ENCODE measurements at places on chromosomes 11 and 22. TPM values are rescaled to one million over a fixed set of nuclear protein-coding genes. Genes with fewer than 3 reads are reported as not detected.

Gene UPK3A
- 0.65 TPM for total RNA-seq

Gene IL18BP
- total RNA-seq, result 3.7 TPM

Gene OR5B17
- not detected for total RNA-seq

Gene GGT1
- total RNA-seq, result 1.5 TPM

Gene ACR
- 0.43 TPM for total RNA-seq

Gene FAT3
- 0.24 TPM for total RNA-seq

Gene SSH3
- 12.1 TPM for total RNA-seq

Gene CRYBB3
- not detected for total RNA-seq

Gene PARVB
- 194 TPM for total RNA-seq

DNA sequence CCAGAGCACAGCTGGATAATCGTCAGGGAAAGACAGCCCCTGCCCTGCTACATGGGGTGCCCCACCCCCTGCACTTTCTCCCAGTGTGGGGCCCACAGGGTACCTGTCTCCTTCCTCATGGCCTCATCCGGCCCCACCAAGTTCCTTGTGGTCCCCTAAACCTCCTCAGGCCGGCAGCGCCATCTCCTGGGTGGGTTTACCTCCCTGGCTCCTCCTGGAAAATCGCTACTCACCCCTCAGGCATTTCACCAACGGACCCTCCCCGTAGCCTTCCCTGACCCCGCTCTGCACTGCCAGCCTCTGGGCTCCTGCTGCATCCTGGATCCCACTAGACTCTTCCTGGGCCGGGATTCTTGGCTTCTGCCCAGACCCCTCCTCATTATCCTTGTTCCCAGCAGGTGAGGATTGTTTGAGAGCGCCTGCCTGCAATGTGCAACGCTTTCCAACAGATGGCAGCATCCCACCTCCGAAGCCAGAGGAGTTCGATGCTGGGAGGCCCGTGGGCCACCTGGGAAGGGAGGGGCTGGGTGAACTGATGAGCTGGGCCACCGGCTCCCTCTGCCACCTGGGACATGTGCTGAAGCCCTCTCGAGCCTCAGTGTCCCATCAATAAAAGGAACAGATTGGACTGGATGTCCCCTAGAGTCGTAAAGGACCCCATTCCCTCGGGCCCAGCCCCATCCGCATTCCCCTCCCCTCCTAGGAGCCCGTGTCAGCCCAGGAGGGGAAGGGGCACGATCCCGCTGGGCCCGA is 44.2 kb upstream of the TTLL12 start:
- DNase-seq, result peak; percentile 64

GRCh38 chr11:95891423-95892170 is 32.3 kb downstream of the MTMR2 start:
- DNase-seq, result no peak

DNA sequence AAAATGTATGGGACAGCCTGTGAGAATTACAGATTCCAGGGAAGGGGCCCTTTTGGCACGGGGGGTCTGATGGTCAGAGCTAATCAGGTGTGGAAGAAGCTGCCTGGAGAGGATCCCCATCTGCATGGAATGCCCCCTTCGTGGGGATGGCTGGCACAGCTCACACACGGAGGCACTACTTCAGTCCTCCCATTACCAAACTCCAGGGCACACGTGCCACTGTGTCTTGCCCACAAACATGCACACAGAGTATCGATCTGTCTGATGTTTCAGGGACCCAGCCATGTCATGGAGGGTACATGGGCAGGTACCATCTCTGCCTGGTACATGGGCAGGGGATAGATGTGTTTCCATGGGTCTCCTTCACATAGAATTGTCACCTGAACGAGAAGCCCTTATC is 14.7 kb downstream of the KCNQ1OT1 start:
- DNase-seq, result peak; percentile 6

- DNase-seq, result no peak
These were observed 7.5 kb downstream of the GNAZ start for GRCh38 chr22:23077627-23078461.

DNA sequence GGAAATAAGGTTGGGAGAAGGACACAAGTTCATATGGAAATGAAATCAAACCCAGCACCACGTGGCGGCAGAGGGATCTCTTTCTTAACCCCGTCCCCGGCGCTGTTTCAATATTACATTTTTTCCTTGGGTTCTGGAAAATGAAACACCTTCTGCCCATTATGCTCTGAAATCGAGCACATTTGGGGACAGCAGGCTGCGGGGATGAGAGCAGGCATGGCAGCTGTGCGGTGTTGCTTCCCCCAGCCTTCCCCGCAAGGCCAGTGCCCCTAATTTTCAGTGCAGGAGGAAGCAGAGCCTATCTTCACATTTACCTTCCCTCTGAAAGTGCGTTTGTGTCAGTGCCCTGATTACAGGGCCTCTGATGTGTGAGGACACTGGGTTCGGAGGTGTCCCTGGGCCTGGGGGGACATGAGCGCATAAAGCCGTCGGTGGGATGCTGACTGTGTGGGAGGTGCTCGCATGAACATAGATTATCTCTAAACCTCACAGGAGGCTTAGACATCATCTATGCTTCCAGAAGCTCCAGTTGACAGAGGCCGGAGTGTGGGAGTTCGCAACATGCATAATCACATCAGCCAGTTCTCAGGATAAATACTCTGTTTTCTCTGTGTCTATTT is 921.3 kb downstream of the BRD1 start:
- no peak for DNase-seq

- DNase-seq, result peak; percentile 26
These were observed 19.8 kb downstream of the MRGPRG start for GRCh38 chr11:3198815-3199214.

DNA sequence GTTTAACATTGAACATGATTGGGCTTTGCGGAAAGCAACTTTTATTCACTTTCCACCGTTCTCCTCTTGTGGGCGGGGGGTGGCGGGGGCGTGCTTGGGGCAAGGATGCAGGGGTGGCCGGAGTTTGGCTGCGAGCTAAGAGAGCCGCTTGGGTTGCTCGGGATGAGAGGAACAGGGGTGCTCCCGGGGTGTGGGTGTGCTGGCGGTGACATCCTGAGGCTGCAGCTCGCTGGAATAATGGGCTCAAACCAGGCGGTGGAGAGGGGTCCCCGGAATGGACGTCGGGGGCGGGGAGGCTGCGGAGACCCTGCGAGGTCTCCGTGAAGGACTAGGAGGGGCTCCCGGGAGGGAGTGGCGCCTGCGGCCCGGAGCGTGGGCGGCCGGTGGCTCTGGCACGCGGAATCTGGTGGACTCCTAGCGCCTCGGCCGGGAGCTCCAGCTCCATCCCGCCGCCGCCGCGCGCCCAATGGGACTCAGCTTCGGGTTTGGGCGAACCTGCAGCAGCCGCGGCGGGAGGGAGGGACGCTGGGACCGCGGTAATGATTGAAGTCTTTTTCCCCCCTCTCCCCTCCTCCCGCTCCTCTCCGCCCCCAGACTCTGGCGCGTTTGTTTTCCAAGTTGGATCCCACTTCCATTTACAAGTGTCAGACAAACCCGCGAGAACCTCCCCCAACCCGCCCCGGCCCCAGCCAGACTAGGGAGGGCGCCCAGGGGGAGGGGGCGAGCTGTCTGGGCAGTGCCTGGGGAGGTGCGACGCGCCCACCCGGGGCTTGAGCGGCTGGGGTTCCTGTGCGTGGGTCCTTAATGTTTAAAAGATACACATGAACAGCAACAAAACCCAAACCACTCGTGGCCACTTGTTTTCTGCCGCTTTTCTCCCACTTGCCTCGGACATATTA is 2.0 kb downstream of the FAT3 start:
- DNase-seq, result no peak

DNA sequence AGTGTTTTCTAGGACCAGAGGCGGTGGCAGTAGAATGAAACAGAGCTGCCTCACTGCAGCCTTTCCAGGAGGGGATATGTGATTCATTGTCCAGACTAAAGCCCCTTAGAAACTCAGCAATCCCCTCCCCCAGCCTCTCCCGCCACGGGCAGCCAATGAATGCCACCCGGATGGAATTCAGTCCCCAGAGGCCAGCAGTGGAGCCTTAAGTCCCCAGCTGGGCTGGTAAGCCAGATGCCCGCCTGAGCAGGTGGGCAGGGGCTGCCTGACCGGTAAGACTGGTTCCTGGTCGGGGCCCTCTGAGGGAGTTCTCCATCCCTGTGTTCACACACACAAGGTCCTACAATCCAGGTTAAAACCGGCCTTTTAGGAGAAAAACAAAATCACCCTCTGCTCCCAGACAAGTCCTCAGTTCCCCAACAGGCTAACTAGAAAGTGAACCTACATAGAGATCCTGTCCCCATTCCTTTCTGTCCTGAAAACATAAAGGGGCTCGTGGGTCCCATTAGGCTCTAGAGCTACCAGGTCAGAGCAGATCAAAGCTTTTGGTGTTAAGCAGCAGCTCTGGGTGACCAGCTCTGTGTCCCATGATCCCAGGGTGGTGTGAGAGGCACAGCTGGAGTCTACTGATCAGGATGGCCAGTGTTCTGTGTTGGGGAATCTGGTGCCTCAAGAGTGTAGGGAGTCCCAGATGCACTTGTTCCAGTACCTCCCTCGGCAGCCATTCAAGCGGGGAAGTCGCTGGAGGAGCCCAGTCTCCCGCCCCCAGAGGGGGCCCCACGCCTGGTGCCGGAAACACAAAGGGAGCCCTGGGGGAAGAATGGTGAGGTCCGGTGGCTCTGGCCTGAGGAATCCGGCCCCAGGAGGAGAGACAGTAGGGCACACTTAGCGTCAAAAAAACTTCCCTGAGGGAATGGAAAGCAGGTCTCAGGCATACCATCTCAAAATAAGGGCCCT is 2.6 kb downstream of the PATZ1 start:
- no peak for DNase-seq

- DNase-seq, result no peak
These were observed 28.8 kb downstream of the TBC1D22A start for GRCh38 chr22:46791201-46791731.

DNA sequence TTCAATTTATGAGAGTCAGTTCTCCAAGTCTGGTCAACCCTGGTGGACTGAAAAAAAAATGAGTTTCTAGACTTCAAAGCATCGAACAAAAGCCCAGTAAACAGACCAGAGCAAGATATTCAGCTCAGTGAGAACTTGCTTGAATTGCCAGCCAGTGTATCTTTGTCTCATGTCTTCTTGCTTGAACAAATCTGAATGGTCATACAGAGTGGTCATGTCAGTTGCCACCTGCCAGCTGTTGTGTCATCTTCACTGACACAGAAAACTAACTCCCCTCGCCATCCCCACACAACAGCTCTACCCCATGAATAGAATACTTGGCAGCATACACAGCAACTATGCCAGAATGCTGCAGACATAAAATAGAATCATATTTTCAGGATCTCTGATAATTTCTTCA is 27.5 kb upstream of the CALCB start:
- DNase-seq, result no peak

DNA sequence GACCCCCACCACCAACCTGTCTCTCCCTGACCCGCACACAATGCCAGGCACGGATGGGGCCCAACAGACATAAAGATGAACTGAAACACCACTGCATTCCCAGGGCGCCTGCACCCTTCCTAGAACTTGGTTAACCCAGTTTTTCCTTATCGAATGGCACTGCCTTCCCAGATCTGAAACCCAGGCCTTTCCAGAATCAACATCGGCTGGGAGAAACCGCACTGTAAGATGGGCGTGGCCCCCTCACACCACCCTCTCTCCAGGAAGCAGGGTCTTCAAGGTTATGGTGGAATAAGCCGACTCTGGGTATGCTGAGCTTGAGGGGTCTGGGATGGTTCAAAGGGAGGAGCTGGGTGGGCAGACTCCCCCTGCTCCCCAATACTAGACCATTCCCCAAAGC is 23.1 kb downstream of the LRFN4 start:
- no peak for DNase-seq

- DNase-seq, result no peak
These were observed 2.4 kb upstream of the RASL10A start for GRCh38 chr22:29317827-29318454.

- no peak for DNase-seq
These were observed 20.4 kb downstream of the MRGPRX4 start for GRCh38 chr11:18193010-18193409.

DNA sequence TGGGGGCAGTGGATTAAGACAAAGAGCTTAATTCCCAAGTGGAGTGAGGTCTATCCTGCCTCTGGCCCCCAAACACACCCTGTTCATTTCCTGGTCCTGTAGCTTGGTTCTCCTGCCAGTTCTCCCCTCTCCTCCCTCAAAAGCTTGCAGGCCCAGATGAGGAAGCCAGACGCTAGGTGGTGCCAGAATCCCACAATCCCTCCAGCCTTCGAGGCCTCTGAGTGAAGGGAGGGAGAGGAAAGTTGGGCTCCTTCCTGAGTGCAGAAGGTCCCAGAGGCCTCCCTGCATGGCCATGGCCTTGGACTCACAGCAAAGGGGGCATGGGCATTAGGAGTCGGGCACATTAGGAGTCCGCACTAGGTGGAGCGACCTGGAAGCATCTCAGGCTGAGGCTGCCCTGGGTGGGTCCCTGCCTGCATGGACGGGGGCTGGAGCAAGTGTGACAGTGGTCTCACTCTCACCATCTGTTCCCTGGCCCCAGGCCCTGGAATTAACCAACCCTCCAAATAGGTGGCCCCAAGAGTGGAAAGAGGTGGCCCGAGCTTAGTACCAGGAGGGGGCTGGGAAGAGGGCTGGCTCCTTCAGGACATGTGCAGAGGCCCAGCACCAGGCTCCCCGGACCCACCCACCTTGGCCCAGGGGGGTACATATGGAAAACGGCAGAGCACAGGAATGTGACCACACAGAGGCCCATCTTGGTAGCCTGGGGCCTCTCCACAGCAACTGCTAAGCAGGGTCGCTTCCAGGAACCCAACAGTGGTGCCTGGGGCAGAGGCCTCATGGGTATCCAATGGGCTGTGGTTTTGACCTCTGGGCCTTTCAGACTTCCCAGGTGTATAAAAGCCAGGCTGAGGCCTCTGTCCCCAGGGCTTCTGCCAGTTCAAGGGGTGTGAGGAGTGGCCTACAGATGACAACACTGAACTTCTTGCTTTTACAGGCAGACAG is 5.2 kb downstream of the FXYD2 start:
- DNase-seq, result peak; percentile 79

DNA sequence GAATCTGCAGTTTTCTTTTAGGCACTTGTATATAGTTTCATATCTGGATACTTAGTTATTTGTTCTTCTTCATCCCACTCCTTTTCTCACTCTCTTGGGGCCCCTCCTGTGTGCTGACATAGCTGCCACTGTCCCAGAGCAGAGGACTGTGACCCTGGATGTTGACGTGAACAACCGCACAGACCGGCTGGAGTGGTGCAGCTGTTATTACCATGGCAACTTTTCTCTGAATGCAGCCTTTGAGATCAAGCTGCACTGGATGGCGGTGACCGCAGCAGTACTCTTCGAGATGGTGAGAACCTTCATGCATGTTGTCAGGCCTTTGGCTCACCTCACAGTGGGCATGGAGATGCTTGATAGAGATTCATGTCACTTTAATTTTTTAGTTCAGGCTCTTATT is 50.9 kb upstream of the YWHAH start:
- DNase-seq, result no peak

DNA sequence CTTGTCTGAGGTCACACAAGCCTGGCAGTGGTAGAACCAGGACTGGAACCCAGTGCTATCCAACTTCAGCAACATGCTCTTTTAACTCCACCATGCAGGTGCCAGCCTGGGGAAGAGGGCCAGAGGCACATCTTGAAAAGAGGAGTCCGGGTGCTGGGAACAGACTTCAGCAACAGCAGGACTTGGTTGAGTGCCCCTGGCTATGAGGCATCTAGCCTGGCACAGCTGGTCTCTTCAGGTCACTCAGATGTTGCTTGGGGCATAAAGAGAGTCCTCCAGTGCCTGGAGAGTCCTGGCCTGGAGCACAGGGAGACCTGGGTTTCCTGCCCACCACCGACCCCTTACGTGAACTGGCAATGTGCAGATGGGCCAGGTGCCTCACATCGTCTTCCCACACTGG is 5.1 kb upstream of the CLCF1 start:
- DNase-seq, result no peak

GRCh38 chr11:72084076-72084475 is 3.4 kb downstream of the LRRC51 start:
- DNase-seq, result no peak

Measured in Right ventricle myocardium superior (tissue), 1 donor.